Germinal center (tissue), 1 donor: ENCODE measurements at places on chromosomes 1 and 21.
A peak's percentile ranks its signal among the peaks of the same experiment; 100 is the strongest.

DNA sequence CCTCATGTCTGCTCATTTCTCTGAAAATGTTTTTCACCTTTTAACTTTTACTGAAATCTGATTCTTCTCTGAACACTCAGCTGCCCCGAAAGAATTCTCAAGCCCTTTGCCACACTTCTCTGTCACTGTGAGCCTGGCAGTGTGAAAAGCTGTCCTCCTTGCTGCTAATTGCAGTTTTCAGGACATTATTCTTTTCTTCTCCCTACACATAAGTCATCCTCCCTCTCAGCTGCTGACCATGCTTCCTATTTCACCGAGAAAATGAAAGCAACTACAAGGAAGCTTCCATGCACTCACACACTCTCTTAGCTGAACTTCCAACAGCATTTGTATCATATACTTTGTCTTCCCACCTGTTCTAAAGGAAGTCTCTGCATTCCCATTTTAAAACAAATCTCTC, 15.8 kb downstream of the OLFM3 start:
- DNase-seq = no peak

DNA sequence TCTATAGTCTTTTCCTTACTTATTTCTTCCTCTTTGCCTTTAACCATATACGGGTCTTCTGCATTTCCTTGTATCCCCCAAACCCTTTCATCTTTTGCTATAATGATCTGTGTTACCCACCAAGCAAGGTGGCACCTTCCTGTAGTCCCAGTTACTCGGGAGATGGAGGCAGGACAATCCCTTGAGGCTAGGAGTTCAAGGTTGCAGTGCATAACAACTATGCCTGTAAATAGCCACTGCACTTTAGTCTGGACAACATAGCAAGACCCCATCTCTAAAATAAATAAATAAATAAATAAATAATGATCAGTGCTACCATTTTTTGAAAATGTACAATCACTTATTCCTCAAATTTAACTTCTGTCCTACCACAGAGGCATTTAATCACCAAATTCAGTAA, 11.5 kb downstream of the DR1 start:
- no peak for DNase-seq

DNA sequence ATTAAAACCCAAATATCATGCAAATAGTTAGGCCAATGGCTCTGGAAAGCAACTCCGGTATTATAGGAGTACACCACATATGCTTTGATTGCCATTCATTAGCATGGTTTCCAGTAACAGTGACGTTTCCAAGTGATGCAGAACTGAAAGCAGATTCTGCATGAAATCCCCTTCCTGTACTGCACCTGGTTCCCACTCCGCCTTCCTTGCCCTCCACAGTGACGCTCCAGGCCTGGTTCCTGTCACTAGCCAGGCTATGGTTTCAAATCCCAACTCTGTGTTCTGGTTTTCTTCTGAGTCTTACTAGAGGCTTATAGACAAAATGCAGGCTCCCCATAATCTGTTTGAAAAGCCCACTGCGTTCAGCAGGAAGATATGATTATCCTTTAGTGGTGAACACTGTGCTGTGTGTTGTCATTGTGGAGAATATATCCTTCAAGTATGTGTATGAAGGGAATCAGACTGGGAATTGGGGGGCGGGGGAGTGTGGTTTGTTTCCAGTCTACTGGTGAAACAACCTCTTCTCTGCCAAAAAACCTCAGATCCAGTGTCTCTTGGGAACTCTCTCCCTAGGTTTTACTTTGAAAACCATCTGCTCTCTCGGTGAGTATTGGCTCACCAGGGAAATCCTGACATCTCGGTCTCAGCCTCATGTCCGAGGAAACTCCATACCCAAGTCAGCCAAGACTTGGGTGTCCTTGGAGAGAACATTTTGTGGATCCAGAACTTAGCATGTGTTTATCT, 78.7 kb downstream of the TYW3 start:
- peak; percentile 15 for DNase-seq

DNA sequence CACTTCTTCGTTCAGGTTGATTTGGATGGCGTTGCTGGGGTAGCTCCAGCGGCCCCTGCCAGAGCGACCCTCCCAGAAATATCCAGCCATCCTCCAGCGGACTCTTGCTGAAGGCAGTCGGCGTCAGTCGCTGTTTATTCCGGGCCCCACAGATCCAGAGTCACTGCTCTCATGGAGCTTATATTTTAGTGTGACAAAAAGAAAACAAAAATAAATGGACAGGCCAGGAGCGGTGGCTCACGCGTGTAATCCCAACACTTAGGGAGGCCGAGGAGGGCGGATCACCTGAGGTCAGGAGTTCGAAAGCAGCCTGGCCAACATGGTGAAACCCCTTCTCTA, 791 bp upstream of the CFAP298 start:
- DNase-seq = no peak

DNA sequence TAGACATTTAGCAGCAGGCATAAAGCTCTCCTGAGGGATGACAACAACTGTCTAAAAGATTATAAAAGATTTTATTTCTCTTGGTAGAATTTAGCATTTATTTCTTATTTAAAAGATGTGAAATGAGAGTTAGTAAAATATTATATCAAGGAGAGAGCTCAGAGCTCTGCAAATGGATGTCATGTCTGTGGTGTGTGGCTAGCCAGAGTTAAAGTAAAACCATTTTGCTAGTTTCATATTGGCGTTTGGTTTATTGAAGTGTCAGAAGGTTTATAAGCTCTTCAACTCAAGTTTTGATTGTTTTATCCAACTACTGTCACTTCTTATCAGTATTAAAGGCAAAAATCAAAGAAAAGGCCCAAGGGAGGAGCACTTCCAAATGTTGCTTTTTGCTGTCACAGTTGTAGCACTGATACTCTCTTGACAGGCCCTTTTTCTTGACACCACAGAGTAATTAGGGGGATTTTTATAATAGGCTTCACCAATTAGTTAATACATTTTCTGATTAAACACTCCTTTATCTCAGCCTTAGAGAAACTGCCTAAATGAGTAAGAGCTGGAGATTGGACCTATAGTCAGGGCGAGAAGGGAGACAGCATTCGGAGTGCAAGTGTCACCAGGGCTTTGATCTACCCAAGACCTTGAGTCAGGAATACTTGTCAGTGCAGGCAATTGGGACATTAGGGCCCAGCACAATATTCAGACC, 233.9 kb downstream of the PTBP2 start:
- no peak for DNase-seq

DNA sequence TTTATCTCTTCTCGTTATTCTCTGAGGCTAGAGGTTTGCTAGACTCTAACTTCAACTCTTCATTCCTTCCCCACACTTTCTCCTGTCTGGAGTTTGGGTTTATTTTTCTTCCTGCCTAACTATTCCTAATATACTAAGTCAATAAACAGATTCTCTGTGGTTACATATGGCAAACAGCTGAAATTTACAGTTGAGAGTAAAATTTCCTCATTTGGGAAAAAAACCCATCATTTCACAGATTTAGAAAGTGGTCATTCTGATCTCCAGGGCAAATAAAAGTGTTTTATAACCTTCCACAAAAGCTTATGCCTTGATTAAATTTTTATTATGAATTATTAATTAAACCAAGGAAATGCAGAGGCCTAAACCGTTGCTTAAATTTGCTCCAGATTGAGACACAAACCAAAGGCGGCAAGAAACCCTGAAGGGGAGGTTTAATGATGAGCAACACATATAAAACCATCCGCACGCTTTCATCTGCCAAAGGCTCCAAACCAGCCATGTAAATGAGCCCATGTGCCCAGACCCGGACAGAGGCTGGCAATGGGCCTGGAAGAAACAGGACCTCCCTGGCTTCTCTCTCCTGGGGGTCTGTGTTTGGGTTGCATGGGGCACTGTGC, 201.7 kb upstream of the LMO4 start:
- DNase-seq = no peak

GRCh38 chr1:93352376-93352775, 6.7 kb downstream of the DR1 start:
- no peak for DNase-seq

DNA sequence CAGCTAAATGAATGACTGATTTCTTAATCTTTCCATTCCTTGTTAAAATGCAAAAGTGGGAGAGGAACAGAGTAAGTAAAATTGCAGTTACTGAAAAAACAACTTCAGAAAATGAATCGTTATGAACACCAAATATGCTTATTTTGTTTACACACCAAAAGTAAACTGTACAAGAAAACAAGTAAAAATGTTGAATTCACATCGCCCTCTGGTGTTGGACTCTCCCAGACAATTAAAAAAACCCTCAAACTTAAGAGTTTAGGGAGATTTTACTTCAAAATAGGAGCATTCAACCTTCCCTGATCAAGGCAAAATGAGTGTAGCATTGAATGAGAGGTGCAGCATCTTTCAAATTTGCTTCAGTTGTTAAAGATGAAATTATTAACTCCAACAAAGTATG, 19.4 kb upstream of the ESRRG start:
- no peak for DNase-seq

- no peak for DNase-seq
Measured at GRCh38 chr1:1347026-1347595, 2.1 kb downstream of the DVL1 start.

GRCh38 chr1:180975551-180975950, 47.1 kb downstream of the STX6 start:
- DNase-seq = no peak

DNA sequence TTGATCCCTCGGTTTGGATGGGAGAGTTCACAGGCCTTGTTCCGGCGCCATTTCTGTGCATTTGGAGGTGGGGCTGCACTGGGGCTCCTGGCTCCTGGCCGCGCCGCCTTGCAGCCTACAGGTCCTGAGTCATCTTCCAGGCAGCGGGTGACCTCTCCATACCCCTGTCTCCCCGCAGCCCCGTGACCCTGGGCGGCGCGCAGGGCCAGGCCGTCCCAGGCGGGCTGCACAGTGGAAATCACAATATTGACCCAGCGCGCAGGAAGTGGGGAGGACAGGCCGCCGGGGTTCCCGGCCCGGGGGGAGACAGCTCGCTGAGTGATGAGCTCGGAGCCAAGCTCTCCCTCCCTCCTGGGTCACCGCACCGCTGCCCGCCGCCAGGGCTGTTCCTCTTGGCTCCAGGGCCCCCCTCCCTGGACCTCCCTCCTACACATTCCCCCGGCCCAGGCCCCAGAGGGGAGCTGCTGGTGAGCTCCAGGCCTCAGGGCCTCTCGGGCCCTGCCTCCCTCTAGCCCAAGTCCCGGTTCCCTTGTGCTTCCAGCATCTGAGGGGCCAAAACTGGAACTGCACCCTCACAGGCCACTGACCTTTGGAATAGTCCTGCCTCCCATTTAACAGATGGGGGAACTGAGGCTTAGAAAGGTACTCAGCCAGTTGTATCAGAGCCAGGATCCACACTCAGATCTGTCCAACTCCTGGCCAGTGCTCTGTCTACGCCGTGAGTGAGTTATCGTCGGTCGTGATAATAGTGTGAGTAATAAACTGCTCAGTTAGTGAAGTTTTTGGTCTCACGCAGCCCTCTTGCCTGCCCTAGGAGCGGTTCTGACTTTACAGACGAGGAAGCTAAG, 142.9 kb upstream of the WNT4 start:
- no peak for DNase-seq

- DNase-seq = no peak
Measured at GRCh38 chr1:14705824-14706223, 107.3 kb downstream of the KAZN start.

- DNase-seq = no peak
Measured at GRCh38 chr21:21010698-21011097, 12.5 kb downstream of the NCAM2 start.

- DNase-seq = peak; percentile 8
Measured at GRCh38 chr1:179742717-179743678, at the start of gene FAM163A. Gene FAM163A (plus strand): TSS chr1:179743291. CDS start chr1:179813098, 69,807 bp downstream.

DNA sequence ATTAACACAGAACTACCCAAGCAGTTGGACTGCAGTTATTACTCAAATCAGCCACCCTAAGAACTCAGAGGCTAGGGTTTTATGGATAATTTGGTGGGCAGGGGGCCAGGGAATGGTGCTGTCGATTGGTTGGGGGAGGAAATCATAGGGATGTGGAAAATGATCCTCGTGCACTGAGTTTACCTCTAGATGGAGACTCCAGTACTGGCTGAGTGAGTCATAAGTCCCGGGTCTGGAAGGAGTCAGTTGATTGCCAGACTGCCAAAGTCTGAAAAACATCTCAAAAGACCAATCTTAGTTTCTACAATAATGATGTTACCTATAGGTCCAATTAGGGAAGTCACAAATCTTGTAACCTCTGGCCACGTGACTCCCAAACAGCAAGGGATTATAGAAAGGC, 257.5 kb upstream of the PRMT6 start:
- no peak for DNase-seq

DNA sequence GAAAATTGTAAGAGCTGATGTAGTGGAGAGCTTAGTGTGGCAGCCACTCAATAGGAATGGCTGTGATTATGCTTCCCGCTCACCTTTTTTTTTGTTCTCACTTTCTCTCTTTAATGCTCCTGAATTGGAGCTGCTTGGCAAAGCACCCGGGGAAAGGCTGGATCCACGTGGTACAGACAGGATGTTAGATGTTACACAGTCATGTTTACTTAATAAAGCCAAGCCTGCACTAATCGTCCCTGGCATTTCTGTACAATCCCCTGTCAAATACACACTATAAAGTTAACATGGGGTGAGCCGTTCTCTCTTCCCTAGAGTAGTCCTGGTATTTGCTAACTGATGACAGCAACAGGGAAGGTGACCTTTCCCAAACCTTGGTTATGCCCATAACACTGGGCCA, 187.8 kb downstream of the ZSCAN20 start:
- DNase-seq = no peak

- DNase-seq = no peak
Measured at GRCh38 chr1:97824624-97825023, 96.2 kb downstream of the DPYD start.

GRCh38 chr1:107879346-107879745, 85.6 kb downstream of the VAV3 start:
- DNase-seq = no peak

- no peak for DNase-seq
Measured at GRCh38 chr1:206510371-206510770, 3.0 kb downstream of the RASSF5 start.

GRCh38 chr1:162405800-162406199, 6.1 kb downstream of the SH2D1B start:
- DNase-seq = no peak

- no peak for DNase-seq
Measured at GRCh38 chr21:44984428-44984791, 44.6 kb downstream of the SLX9 start.

- DNase-seq = no peak
Measured at GRCh38 chr1:230591678-230592077, 50.6 kb upstream of the COG2 start.

DNA sequence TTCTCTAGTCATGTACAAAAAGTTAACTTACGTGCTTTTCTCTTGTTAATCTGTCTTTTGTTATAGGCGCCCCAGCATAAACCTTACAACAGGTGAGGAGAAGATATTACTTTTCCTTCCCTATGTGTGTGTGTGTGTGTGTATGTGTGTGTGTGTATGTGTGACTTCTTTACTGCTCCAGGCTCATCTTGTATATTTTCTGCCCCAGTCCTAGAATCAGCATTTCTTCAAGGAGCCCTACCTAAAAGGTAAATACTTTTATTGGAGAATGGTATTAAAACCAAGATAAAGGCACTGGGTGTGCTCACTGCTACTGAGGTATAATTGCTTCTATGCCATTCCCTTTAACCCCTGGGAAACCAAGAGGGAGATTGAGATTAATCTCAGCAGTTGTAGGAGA, 129.8 kb downstream of the PLPPR5 start:
- DNase-seq = no peak
